Left ventricle myocardium inferior (tissue), 1 donor: ENCODE measurements at places on chromosomes 3 and 15. TPM values are rescaled to one million over a fixed set of nuclear protein-coding genes. Genes with fewer than 3 reads are reported as not detected.

Gene SAMD7
- total RNA-seq: not detected

Gene FAM162A
- 141 TPM for total RNA-seq

- no peaks in the 10 kb centered on the region for H3K27me3 ChIP-seq
- no peak overlapping the region for H3K4me3 ChIP-seq
- no peak overlapping the region for H3K27ac ChIP-seq
- peaks cover 23% of the 10 kb centered on the region for H3K4me1 ChIP-seq
- no peaks in the 10 kb centered on the region for H3K36me3 ChIP-seq
Measured at GRCh38 chr15:40424483-40425115, 16.2 kb upstream of the BAHD1 start.

GRCh38 chr3:123842711-123843110 is 41.4 kb downstream of the MYLK start:
- no peak for DNase-seq
- no peaks in the 10 kb centered on the region for H3K36me3 ChIP-seq
- H3K4me1 ChIP-seq: no peaks in the 10 kb centered on the region
- H3K27ac ChIP-seq: no peak overlapping the region
- H3K27me3 ChIP-seq: no peaks in the 10 kb centered on the region
